Activated T-helper 1 cell treated with Interleukin-2 at 50 U/mL for 16 hours (primary cell): ENCODE measurements at places on chromosomes 7 and 10.
A peak's percentile ranks its signal among the peaks of the same experiment; 100 is the strongest.

- DNase-seq, result no peak
These were observed 91.6 kb downstream of the HTR5A start for GRCh38 chr7:155161690-155162089.

GRCh38 chr7:153002115-153002514 lies 242.6 kb downstream of the ACTR3B start:
- no peak for DNase-seq

DNA sequence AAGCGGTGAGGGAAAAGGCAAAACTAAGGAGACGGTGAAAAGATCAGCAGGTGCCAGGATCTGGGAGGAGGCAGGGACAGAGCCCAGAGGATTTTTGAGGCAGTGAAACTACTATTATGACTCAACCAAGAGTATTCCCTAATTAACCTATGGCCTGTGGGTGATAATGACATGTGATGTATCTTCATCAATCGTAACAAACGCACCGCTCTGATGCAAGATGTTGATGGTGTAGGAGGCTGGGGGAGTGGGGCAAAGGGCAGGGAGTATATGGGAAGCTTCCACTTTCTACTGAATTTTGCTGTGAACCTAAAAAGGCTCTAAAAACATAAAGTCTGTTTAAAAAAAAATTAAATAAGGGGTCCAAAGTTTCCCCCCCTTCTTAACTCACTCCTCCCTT lies 25.5 kb upstream of the EZH2 start:
- no peak for DNase-seq

DNA sequence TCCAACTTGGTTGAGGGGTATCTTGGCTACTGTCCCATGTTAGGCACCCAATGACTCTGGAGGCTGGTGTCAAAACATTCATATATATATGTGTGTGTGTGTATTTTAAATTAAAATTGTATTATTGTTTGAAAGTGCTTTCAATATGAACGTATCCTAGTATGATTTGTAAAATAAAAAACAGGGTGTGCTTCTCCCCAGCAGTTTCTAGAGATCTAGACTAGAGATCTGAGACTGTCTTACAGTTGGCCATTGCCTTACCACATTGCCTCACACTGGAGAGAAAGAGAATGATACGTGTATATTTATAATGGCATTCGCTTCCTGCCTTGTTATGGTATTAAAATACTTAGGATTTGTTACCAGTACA lies 1.2 kb downstream of the BAG3 start:
- no peak for DNase-seq

GRCh38 chr10:59865101-59865500 lies 41.3 kb downstream of the CCDC6 start:
- DNase-seq, result no peak

DNA sequence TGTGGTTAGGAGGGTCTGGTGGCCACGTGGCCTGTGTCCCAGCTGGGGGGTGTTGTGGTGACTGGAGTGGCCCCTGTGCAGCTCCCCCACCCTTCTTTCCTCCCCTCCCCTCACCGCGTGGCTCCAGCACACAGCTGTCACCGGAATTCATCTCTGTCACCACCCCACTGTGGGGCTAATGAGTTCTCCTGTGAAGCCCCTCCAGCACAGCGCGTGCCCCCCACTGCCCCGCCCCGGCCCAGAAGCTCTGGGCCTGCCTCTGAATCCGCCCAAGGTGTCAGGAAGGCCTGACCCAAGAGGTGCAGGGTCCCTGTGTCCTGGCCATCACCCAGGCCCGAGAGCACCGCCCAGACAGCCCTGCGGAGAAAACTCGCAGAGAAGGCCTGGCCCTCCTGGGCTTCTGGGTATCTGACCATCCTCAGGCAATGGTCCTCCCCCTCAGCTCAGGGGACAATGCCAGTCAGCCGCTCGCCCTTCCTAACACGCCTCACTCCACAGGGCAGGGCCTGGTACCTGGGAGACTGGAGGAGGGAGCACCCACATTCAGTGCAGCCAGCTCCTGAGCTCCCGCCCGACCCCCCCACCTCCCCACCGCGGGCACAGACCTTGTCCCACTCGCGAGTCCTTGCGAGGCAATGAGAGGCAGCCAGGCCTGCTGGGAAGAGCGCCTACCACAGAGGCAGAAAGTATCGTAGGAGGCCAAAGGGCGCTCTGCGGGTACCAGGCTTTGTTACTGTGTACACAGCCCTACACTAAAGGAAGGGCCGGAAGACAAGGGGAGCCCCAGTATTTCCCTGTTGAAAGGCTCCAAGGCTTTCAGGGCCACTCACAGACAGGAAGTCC lies 38.2 kb downstream of the GBX1 start:
- DNase-seq, result no peak

- no peak for DNase-seq
These were observed 2.0 kb downstream of the ELN start for GRCh38 chr7:74029991-74030415.

DNA sequence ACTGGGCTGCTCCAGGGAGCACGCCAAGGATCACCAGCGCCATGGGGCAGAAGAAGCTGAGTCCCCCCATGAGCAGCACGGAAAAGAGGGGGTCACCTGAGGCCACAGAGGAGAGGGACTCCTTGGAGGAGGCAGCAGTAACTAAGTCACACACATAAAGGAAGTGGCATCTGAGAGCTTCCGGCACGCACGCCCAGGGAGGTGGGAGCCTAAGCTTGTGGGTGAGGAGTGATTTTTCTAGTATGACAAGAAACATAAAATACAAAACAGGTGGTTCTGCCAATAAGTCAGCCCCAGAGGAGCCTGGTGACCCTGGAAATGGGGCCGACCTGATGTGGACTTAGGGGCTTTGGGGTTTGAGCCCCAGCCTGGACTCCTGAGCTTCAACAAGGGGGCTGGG lies 60.8 kb downstream of the CARD11 start:
- peak; percentile 30 for DNase-seq

DNA sequence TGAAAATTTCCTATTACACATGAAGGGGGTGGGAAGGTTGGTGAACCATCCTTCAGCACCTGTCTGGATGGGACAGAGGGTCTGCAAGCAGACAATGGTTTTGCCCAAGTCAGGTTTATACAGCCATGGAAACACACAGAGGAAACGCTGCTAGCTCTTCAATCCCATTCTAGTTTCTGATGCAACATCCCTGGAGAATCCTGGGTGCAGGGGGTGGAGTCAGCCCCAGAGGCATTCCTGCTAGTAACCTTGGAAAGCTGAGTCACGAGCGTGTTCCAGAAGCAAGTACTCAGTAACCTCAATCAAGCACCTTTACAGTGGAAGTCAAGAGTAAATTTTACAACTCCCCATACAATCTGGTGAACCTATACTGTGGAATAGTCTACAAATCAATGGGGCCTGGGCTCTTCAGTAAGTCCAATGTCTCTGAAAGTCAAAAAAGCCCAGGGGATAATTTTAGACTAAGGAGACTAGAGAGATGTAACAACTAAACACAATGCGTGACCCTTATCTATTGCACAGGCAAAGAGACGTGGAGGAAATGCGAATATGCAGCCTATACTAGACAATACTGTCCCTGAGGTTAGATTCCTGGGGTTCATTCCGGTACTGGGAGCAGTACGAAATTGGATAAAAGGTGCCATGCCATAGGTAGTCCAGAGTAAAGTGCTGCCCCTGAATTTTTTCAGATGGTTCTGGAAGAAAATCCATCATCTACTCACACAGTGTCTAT lies 95.4 kb downstream of the ZRANB1 start:
- no peak for DNase-seq
